ENCODE measurements at places on chromosomes 2 and 18.

DNA sequence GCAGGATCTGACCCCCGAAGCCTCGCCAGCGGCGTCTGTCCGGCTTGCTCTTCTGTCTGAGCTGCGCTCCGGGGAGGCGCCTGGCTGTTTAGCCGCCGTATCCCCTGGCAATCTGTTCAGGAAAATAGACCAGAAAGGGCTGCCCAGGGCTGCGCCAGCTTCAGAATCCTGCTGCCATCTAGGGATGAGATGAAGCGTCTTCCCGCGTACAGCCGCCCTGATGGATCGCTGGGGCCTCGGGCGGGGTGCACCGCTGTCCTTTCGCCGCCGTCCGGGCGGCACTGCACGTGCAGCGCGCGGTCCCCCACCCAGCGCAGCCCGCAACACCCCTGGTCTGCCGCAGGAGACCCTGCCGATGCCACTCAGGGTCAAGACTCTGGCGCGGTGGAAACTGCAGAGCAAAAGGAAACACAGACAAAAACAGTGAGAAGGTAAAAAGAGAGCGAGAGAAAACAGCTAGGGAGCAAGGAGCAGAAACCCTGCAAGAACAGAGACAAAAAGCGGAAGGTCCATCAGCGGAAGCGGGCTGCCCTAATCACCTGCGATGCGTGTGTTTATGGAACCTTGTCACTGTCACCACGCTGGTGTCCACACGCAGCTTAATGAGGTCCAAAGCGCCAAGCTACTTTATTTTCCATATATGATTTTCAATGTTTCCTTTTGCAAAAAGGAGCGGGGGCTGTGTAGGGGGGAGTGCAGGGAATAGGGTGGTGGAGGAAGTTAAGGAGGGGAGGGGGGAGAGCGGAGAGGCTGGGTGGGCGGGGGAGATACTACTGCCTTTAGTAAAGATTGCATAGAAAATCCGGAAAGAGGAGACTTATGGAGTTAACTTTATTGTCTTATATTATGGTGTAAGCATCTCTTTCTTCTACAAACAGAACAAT, 2113.3 kb upstream of the PIK3C3 start:
- DNase-seq, result peak; percentile 74

GRCh38 chr2:69711971-69712370, 30.0 kb upstream of the ANXA4 start:
- no peak for DNase-seq

GRCh38 chr2:18927525-18928232, 338.3 kb upstream of the NT5C1B start:
- no peak for DNase-seq

- DNase-seq, result no peak
Measured at GRCh38 chr2:239303711-239304532, 96.9 kb downstream of the HDAC4 start.

DNA sequence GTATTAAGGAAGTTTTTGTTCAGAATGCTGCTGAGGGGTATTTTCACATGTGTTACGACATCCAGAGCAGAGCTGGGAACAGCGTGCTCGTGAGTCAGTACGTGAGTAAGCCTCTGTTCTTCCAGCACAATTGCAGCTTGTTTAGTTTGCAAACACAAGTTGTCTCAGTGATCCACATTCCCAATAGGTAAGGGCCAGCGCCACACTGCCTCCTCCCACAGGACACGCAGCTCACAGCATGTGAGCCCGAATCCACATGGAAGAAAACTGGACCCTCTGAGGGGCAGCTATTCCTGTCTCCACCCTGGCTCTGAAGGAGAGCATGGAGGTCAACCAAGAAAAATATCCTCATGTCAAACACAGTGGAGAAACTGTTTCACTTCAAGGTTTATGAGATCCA, 173.9 kb upstream of the PID1 start:
- DNase-seq, result peak; percentile 83

DNA sequence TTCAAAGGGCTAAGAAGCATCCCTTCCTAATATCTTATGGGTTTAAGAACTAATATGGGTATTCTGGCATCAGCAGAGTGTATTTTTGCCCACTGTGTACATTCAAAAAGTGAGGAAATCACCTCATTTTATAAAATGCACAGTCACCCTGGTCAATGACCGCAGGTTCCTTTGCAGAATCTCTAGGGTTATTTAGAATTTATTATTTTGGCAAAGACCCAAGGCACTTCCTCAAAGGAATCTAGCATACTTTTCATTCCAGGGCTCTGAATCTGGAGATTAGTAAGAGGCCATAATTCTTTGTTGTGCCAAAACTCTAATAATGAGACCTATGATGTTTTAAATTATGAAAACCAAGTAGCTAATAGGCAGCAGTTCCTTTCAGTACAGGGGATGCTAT, 27.2 kb upstream of the CDH2 start:
- peak; percentile 60 for DNase-seq

- peak; percentile 89 for DNase-seq
Measured at GRCh38 chr2:73176881-73177644, 25.3 kb upstream of the NOTO start.

- peak; percentile 24 for DNase-seq
Measured at GRCh38 chr18:67845035-67845434, 328.5 kb upstream of the DSEL start.

- peak; percentile 74 for DNase-seq
Measured at GRCh38 chr18:54392543-54393023, 34.9 kb downstream of the C18orf54 start.

GRCh38 chr2:109000738-109001137, 11.7 kb upstream of the EDAR start:
- DNase-seq, result no peak

GRCh38 chr2:179596018-179596417, 265.4 kb downstream of the ZNF385B start:
- no peak for DNase-seq

DNA sequence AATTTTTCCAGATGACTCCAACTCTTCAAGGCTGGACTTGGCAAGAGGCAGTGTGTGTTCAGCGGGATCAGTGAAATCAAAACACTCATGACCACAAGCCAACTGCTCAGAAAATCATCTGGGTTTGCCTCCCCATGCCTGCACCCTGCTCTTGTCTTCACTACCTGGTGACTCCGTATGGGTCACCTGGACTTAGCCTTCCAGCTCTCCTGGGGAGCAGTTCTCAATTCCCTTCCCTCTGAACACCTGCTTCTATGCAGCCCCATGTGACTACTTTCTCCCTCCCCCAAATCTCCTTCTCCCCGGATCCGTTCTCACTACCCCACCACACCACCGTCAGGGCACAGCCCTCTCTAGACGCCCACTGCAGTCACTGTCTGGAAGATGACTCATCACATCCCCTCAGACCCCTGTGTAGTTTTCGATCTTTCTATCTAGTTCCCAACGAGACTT, 130.2 kb upstream of the ID2 start:
- DNase-seq, result no peak

- no peak for DNase-seq
Measured at GRCh38 chr2:239380831-239381708, 19.8 kb downstream of the HDAC4 start.

- DNase-seq, result no peak
Measured at GRCh38 chr2:70941701-70942100, 6.0 kb downstream of the ATP6V1B1 start.

DNA sequence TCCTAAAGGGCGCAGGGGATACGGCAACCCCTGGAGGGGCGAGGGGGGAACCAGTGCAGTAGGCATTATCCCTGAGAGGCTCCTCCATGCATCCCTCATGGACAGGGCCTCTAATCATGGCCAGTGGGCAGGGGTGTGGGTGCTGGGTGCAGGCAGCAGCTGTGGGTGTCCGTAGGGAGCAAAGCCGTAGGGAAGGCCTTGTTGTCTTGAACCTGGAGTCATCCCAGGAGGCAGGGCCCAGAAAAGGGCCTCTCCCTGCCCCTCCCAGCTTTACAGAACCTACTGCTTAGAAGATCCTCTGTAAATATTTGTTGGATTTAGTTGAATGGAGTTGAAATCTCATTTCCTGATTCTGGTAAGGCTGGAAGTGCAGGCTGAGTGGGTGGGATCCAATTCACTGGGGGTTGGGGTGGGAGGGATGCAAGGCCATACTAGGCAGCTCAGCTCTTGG, 207.0 kb upstream of the HAAO start:
- no peak for DNase-seq

DNA sequence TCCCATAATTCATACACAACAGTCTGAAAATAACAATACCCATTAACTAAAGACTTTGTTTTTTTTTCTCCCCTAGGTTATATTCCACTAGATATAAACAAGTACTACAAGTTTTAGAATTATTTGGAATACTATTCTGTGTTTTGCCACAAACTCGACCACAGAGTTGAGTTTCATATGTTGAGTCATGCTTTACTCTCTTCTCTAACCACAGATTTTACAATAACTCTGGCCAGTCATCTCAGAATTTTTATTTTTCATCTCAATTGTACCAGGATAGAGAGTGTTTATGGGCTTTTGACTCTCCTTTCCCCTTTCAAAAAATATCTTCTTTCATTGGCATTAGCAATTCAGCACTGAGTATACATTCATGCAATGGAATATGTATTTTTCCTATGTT, 348.7 kb upstream of the GALNT5 start:
- DNase-seq, result peak; percentile 46

GRCh38 chr2:10064932-10065772, 15.1 kb downstream of the CYS1 start:
- DNase-seq, result no peak

DNA sequence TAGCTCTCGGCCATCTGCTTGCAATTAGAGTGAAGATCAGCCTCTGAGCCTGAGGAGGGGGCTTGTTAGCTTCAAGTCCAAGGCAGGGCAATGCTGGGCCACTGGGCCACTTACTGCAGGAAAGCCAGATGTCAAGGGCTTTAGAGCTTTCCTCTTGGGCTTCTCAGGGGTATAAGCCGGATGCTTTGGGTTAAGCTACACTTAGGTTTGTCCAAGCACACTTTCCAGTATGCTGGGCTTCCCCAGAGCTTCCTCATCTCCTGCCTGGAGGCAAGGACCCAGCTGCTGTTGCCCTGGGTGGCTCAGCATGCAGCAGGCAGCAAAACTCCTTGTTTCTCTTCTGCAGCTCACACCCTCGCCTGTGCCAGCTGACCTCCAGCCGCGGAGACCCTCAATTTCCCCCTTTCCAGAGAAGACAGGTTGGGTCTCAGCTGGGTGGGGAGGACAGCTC, 29.0 kb upstream of the ATOH8 start:
- DNase-seq, result no peak

DNA sequence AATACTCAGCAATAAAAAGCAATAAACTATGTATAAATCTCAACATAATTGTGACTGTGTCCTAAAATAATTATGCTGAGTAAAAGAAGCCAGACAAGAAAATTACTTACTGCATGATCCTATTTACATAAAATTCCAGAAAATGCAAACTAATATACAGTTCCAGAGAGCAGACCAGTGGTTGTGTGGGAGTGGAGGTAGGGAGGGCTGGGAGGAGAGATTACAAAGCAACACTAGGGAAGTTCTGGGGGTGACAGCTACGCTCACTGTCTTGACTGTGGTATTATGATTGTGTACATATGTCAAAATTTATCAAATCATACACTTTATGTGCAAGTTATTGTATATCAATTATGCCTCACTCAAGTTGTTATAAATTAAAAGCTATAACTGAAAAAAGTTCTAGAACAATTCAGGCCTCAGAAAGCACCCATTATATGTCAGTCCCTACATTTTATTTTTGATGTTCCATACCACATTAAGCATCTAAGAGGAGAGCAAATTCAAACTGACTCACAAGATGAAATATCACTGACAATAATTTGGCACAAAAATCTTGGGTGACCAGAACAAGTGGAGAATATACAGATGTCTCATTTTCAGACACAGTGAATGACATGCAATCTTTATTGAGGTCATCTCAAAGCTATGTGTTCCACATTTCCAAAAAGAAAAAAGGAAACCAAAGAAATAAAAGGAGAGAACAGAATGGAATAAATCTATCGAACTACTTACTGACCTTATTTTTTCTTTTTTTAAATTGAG, 85.1 kb downstream of the ANTXR1 start:
- DNase-seq, result no peak

DNA sequence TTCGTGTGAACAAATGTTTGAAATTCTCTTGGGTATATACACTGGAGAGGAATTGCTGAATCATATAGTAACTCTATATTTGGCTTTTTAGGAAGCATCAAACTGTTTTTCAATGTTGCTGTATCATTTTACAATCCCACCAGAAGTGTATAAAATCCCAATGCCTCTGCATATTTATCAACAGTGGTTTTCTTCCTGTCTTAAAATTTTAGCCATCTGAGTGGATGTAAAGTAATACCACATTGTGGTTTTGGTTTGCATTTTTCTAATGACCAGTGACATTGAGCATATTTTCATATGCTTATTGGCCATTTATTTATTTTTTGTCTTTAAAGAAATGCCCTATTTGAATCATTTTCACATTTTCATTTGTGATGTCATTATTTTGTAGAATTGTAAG, 22.8 kb upstream of the LRP1B start:
- no peak for DNase-seq

DNA sequence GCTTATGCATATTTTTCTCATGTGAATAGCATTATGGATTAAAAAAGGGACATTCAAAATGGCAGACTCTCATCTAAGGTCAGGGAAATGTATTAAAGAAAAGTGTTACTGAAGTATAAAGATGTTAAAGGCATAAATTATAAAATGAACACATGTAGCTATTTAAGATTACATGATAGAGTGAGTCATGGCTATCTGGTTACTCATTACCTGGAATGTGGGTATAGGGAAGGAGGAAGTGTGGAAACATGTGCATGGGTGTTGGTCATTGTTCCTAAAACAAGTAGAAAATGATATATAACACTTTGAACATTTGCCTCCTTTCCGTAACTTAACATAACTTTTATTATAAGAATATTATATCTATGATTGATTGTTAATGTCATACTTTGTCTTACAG, 66.4 kb downstream of the MYO1B start:
- peak; percentile 93 for DNase-seq

DNA sequence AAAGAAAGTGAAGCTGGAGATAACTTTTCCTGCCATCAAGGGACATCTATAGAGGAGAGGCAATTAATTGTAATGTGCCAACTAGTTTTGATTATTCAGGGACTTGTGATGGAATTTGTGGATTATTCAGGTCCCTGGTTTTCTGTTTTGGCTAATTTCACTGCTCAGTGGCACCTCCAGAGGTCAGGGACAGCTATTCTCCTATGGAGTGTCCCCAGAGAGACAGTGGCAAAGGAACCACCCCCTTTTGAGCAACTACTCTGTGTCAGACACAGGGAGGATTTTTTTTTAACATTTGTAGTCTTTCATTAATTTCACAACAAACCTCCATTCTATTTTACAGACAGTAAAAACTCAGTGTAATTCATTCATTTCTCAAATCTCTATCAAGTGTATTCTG, 206.0 kb upstream of the SPRED2 start:
- no peak for DNase-seq

GRCh38 chr2:166862468-166863132, 25.7 kb upstream of the XIRP2 start:
- no peak for DNase-seq

- DNase-seq, result no peak
Measured at GRCh38 chr2:113200236-113200635, 26.5 kb downstream of the PSD4 start.

DNA sequence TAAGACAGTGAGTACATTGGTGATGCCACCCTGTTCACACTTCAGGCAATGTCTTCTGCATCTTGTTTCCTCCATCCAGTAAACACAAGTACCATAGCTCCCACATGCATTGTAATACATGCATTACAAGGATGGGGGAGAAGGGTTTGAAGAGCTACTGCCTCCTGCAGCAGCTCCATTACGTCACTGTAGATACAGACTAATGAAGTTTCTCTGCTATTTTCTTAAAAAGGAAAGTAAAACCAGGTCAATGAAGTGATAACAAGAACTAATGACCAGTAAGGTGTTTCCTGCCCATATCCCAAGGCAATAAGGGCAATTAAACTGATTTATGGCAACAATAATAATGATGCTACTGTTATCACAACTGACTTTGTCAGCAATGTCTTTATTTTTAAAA, 18.2 kb upstream of the BBS5 start:
- DNase-seq, result no peak

GRCh38 chr2:106165561-106165960, 28.5 kb downstream of the UXS1 start:
- DNase-seq, result no peak

Data from ACHN (cell line).